ENCODE measurements at places on chromosomes 5 and 9. TPM values are rescaled to one million over a fixed set of nuclear protein-coding genes. Genes with fewer than 3 reads are reported as not detected.

Gene WNT8A
- not detected for total RNA-seq

Gene FCN1
- 1.4 TPM for total RNA-seq

Gene NMUR2
- total RNA-seq: not detected

Gene PTPRD
- 19.2 TPM for total RNA-seq

Gene SPRY4
- total RNA-seq: 7.3 TPM

Gene LCN10
- 21.5 TPM for total RNA-seq

Gene GABRA6
- not detected for total RNA-seq

Gene LCN9
- not detected for total RNA-seq

Gene SH3GL2
- total RNA-seq: 5.9 TPM

Gene SPATA31A5
- total RNA-seq: not detected

Gene SHISAL2B
- not detected for total RNA-seq

Gene BNC2
- total RNA-seq: 3.1 TPM

Gene SIT1
- not detected for total RNA-seq

- H3K4me3 ChIP-seq: no peak overlapping the region
- H3K27ac ChIP-seq: no peak overlapping the region
- no peaks in the 10 kb centered on the region for H3K36me3 ChIP-seq
- H3K27me3 ChIP-seq: no peaks in the 10 kb centered on the region
- DNase-seq: no peak
These were observed 4.7 kb upstream of the CCL28 start for GRCh38 chr5:43416803-43417394.

- no peaks in the 10 kb centered on the region for H3K36me3 ChIP-seq
- H3K27ac ChIP-seq: no peak overlapping the region
- H3K4me3 ChIP-seq: no peak overlapping the region
- H3K27me3 ChIP-seq: peaks cover 28% of the 10 kb centered on the region
- H3K4me1 ChIP-seq: no peaks in the 10 kb centered on the region
These were observed 50.2 kb upstream of the ASTN2 start for GRCh38 chr9:117464941-117465616.

GRCh38 chr5:8720506-8720905 is 825.4 kb downstream of the SEMA5A start:
- no peak overlapping the region for H3K27ac ChIP-seq
- no peaks in the 10 kb centered on the region for H3K4me1 ChIP-seq
- H3K4me3 ChIP-seq: no peak overlapping the region
- DNase-seq: no peak
- no peaks in the 10 kb centered on the region for H3K27me3 ChIP-seq
- H3K36me3 ChIP-seq: no peaks in the 10 kb centered on the region

GRCh38 chr9:95586326-95586725 is 69.6 kb upstream of the PTCH1 start:
- no peaks in the 10 kb centered on the region for H3K36me3 ChIP-seq
- DNase-seq: no peak

GRCh38 chr5:119368238-119368630 is 12.4 kb downstream of the TNFAIP8 start:
- no peak for DNase-seq
- H3K27ac ChIP-seq: no peak overlapping the region
- peaks cover 22% of the 10 kb centered on the region for H3K4me1 ChIP-seq
- no peaks in the 10 kb centered on the region for H3K36me3 ChIP-seq

DNA sequence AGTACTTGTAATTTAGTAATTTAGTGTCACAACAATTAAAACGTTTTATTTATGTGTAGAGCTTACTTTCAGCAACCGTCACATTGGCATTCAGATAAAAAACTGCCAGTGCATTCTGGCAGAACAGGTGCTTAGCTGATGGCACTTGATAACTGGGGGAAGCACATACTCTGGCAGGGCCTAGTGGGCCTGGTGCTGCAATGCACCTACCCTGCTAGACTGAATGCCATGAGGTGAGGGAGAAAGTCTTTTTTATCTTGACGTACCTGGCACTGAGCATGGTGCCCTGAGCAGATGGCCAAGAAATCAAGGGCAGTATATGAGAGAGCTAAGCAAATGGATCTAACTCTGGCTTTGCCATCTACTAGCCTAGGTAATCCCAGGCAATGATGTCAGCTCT is 280.6 kb upstream of the EFNA5 start:
- H3K27ac ChIP-seq: no peak overlapping the region
- H3K27me3 ChIP-seq: no peaks in the 10 kb centered on the region
- H3K36me3 ChIP-seq: no peaks in the 10 kb centered on the region
- no peak overlapping the region for H3K4me3 ChIP-seq

DNA sequence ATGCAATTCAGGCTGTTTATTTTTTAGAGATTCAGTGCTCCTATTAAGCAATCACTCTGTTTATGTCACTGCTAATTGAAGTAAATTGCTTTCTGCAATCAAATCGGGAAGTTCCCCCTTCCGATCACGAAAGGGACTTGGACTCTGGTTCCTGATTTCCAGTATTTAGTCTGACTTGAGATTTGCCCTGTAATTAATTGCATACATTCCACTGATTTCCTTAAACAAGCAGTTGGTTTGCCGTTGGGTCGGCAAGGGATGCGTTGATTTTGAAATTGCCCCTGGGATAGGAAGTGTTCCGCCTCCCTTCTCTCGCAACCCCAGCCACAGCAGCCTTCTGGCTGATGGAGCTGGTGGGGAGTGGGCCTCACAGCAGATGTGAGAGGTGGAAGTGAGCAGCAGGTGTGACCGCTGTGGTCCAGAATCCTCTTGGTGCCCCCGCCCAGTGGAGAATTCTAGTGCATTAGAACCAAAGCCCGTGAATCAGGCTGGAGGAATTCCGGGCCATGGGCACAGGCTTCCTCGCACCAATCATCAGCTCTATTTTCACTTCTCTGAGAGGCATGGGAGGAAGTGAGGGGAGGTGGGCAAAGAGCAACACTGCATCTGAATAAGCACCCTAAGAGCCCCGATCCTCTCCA is 102.5 kb downstream of the SPRY4 start:
- DNase-seq: no peak
- H3K27ac ChIP-seq: no peak overlapping the region
- no peaks in the 10 kb centered on the region for H3K36me3 ChIP-seq
- H3K4me1 ChIP-seq: peaks cover 42% of the 10 kb centered on the region

DNA sequence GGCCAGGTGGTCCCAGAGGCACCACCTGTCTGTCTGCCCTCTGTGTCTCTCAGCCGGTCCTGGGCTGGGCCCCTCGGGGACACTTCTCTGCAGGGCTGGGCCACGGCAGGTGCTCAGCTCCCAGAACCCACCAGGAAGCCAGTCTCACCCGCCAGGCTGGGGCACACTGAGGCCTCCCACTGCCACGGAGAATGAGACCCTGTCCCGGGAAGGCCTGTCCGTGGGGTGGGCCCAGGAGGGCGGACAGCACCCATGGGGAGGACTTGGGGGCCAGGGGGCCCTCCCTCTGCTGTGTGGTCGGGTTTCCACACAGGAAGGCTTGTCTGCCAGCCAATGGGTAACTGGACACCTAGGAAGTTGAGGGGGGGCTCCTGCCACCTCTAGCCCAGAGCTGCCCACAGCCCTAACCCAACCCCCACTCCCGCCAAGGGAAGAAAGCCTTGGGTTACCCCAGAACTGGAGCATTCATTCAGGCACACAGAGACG is 4.1 kb upstream of the TUBB4B start:
- peaks cover 13% of the 10 kb centered on the region for H3K27me3 ChIP-seq
- H3K4me3 ChIP-seq: no peak overlapping the region
- peaks cover 28% of the 10 kb centered on the region for H3K4me1 ChIP-seq

DNA sequence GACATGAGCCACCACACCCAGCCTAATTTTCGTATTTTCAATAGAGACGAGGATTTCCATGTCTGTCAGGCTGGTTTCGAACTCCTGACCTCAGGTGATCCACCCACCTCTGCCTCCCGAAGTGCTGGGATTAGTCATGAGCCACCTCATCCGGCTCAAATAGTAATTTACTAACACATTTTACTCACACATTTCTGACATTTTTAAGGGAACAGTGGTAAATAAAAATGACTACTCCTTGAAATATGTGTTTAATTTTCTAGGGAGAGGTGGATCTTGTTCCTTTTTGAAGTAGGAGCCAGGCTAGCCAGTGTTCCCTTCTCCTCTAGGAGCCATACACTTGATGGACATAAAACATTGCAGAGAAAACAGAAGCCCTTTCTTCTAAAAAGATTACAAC is 55.2 kb upstream of the ERBIN start:
- no peaks in the 10 kb centered on the region for H3K27me3 ChIP-seq
- no peak overlapping the region for H3K4me3 ChIP-seq
- DNase-seq: no peak
- H3K36me3 ChIP-seq: no peaks in the 10 kb centered on the region

GRCh38 chr5:133947431-133947841 is 21.0 kb downstream of the C5orf15 start:
- no peaks in the 10 kb centered on the region for H3K36me3 ChIP-seq
- H3K4me1 ChIP-seq: peaks cover 29% of the 10 kb centered on the region
- no peak overlapping the region for H3K27ac ChIP-seq
- H3K4me3 ChIP-seq: no peak overlapping the region

DNA sequence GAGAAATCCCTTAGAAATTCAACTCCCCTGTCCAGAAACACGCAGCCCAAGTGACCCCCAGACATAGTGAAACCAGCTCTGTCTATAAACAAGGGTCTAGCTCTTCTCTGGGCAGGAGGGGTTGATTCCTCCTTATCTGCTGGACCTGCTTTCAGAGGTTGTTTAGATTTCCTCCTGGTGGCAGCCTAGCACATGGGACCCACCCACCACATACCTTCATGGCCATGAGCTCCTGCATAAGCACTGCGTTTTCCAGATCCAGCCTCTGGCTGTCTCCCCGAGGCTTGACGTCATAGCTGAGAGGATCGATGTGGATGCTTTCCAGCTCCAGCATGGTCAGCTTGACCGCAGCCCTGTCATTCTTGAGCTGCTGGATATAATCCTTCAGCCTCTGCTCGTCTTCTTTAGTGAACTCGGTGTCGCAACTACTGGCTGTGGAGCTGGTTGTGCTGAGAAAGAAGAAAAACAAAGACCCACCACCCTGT is 77.0 kb downstream of the DCP2 start:
- no peaks in the 10 kb centered on the region for H3K27me3 ChIP-seq
- peaks cover 60% of the 10 kb centered on the region for H3K36me3 ChIP-seq
- DNase-seq: no peak
- no peak overlapping the region for H3K27ac ChIP-seq
- peaks cover 20% of the 10 kb centered on the region for H3K4me1 ChIP-seq

All from heart left ventricle (tissue), 16 donors.